Immature natural killer cell (primary cell): ENCODE measurements at places on chromosomes 13 and 19. TPM values are rescaled to one million over a fixed set of nuclear protein-coding genes. Genes with fewer than 3 reads are reported as not detected.

N4BP2L2 gene
- polyA plus RNA-seq: 82.9 TPM

ZNF471 gene
- polyA plus RNA-seq: 0.40 TPM

IGFL3 gene
- polyA plus RNA-seq: not detected

ZBTB7A gene
- polyA plus RNA-seq: 62.3 TPM

TRPM4 gene
- 0.17 TPM for polyA plus RNA-seq

LGALS7 gene
- not detected for polyA plus RNA-seq
